ENCODE measurements at places on chromosomes 1 and 21.

GRCh38 chr1:5597171-5597850 lies 394.9 kb downstream of the NPHP4 start:
- no peak for DNase-seq

DNA sequence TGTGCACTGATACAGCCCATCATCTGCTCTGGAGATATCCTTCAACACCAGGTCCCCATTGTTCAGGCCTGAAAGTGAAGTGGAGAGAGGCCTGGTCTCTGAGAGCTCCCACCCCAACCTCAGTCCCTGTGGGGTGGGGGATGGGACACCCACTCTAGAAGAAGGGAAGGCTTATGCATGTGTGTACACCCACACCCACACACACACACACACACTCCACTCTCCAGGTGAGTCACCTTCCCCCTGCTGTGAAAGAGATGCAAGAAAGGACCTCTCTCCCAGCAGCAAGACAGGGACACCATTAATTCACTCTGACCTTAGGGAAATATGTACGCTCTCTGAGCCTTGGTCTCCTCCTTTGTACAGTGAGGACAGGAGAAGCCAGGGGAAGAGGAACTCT lies 5.9 kb downstream of the VSIG8 start:
- DNase-seq, result no peak

DNA sequence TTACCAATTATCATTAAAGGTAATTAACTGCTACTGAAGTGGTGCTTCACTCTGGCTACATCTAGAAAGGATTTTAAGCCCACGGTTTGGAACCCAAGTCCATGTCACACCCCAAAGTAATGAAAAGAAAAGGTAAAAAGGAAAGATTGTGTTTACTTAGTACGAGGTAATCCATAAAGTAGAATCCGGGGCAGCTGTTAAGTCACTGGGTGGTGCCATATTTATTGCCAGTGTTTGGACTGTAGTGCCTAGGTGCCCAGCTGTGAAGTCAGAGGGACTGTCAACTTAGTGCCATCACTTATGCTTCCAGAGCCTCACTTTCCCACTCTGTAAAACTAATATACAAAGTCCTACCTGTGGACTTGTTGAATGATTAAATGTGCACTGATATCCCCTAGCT lies 52.2 kb upstream of the GRHL3 start:
- no peak for DNase-seq

DNA sequence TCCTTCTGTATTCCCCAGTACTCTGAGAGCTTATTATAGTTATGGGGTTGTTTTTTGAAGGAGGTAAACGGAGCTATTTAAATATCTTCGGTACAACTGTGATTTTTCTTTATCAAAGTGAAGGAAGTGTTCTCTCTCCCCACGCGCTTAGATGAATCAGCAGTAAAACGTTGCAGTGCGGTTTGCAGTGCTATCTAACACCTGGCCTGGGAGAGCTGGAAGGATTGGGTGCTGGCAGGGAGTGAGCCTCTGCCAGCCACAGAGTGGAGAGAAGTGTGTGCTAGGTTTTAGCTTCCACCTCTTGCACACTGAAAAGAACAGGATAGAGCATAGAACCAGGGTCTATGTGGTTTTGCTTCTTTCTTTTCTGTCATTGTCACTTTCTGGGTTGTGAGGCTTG lies 165.9 kb downstream of the SDCCAG8 start:
- DNase-seq, result peak; percentile 18

DNA sequence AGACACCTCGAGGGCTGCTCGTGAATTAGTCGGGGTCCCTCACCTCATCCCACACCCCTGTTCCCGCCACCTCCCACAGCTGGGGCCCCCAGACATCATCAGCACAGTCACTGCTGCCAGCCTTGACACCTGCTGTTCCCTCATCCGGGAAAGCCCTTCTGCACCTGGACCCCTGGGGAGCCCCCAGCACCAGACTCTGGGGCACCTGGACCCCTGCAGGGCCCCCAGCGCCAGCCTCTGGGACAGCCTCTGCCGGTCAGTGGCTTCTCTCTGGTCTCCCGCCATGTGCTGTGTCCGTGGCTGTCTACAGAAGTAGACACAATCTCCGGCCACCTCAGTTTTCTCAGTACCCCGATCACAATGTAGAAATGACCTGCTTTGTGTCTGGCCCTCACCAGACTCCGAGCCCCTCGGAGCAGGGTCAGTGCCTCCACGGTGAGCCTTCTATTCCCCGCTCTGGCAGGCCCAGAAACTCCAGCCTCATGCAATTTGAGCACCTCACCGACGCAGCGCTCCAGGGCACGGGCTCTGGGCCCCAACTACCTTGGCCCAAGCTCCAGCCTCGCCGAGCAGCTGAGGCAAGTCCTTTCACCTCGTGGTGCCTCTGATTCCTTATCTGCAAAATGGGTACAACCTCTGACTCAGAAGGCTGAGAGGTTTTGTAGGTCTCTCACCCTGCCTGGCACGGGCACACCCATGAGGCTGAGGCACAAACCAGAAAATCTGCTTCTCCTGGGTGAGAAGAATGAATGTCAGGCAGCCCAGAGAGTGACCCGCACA lies 84.7 kb downstream of the RIPK4 start:
- DNase-seq, result no peak

All from T-helper 22 cell (primary cell).